SK-N-SH (cell line): ENCODE measurements at places on chromosomes 4 and X.

- DNase-seq = no peak
These were observed 100.2 kb downstream of the TSPAN7 start for GRCh38 chrX:38661561-38661960.

GRCh38 chrX:39730662-39731329, 367.0 kb downstream of the BCOR start:
- DNase-seq = peak; percentile 63

- no peak for DNase-seq
These were observed 49.5 kb downstream of the CLDN34 start for GRCh38 chrX:10016519-10017132.

GRCh38 chr4:181525634-181526033, 717.6 kb upstream of the TENM3 start:
- DNase-seq = no peak

DNA sequence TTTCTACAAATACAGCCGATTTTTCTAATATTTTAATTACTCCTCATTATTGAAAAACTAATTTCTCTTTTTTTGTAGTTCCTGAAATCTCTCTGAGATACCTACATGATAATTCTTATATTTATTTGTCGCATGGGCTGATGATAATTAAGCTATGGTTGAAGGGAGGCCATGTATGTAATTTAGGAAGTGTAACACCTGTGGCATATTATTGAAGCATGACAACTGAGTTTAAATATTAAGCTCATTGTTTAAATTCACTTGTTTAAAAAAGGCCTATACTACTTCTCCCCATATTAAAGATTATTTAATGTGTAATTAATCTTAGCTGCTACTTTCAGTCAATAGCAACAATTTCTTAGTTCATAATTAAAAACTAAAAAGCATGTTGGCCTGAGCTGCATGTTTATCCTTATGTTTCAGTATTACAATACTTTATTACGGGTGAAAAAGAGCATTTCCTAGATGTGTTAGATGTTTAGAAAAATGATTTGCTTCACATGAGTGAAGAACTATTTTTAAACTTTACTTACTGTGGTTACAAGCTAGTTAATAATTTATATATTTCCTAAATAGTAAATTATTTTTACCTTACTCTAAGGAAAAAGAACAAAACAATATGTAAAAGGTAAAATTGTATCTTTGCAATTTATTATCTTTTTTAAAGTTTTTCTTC, 122.4 kb downstream of the RAP1GDS1 start:
- no peak for DNase-seq

GRCh38 chr4:109967798-109968520, 55.3 kb downstream of the EGF start:
- DNase-seq = no peak

- no peak for DNase-seq
These were observed 322.3 kb downstream of the DHX15 start for GRCh38 chr4:24262084-24262483.

- no peak for DNase-seq
These were observed 58.8 kb downstream of the CLDN34 start for GRCh38 chrX:10025742-10026493.

- DNase-seq = no peak
These were observed 1166.3 kb upstream of the PCDH7 start for GRCh38 chr4:29553846-29554245.

DNA sequence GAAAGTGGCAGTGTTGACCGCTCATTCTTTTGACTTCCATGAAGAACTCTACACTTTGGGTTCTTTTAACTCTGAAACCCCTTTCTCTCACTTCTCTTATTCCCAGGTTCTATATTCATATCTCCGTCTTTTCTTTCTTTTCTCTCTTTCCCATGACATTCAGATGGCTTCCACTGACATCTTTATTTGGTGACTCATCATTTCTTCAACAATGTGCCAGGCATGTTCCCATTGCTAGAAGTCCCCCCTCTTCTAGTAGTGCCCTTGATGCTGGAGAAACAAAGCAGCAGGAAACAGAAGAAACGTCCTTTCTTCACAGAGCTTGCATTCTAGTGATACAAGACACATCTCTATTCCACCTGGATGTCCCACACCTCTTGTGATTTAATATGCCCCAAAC, 33.3 kb downstream of the PKD2 start:
- DNase-seq = no peak

- DNase-seq = no peak
These were observed 151.9 kb upstream of the DIPK2B start for GRCh38 chrX:45352611-45353010.

- no peak for DNase-seq
These were observed 824 bp upstream of the HMGB3 start for GRCh38 chrX:150982235-150982787.

DNA sequence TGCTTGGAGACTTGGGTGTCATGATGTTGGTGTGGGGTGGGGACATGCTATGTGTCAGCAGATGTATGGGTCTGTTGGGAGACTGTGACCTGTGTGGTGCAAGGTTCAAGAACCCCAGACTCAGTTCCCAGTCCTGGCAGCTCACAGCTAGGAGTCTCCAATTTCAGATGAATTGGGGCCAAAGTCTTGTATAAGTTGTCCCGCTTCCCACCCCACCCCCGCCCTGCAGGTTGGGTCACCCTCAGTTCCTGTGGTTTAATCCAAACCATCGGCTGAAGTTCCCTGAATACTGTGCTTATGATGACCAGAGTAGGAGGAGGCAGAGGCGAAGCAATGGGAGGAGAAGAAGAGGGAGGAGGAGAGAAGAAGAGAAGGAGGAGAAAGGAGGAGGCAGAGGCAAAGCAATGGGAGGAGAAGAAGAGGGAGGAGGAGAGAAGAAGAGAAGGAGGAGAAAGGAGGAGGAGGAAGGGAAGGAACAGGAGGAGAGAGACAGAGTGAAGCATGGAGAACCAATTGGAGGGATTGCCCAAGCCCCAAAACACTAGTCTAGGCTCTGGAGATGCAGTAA, 112.6 kb downstream of the EFNB1 start:
- DNase-seq = no peak

GRCh38 chr4:40555176-40555900, 74.3 kb downstream of the RBM47 start:
- DNase-seq = no peak

DNA sequence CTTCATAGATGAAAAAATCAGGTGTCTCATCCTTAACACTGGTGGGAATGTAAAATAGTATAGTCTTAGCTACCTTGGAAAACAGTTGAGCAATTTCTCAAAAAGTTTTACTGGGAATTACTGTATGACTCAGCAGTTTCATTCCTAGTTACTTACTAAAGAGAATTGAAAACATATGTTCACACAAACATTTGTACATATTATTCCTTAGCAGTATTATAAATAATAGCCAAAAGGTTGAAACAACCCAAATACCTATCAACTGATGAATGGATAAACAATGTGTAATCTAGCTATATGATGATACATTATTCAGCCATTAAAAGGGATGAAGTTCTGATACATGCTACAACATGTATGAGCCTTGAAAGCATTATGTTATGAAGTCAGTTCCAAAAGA, 41.7 kb downstream of the RBM46 start:
- no peak for DNase-seq

GRCh38 chr4:14835708-14836425, 166.4 kb upstream of the CPEB2 start:
- DNase-seq = no peak

GRCh38 chr4:11839889-11840288, 411.2 kb upstream of the HS3ST1 start:
- no peak for DNase-seq

GRCh38 chr4:124974152-124974551, 261.6 kb upstream of the ANKRD50 start:
- DNase-seq = no peak

DNA sequence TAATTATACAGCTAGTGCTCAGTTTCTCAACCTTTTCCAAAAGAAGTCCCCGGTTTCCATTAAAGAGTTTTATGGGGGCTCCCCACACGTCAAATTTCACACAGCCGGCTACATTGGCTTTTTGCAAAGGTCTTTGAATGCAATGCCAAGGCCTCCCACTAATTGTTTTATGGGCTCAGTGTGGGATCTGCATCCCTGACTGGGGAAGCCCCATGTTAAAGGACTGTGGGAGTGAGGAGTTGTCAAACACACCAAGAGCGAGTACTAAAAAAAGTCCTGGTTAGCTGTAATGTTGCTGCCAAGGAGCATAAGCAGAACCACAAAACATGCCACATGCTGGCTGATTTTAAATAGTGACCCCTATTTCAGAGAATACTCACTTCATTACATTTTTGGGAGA, 162.6 kb downstream of the BMPR1B start:
- DNase-seq = no peak

DNA sequence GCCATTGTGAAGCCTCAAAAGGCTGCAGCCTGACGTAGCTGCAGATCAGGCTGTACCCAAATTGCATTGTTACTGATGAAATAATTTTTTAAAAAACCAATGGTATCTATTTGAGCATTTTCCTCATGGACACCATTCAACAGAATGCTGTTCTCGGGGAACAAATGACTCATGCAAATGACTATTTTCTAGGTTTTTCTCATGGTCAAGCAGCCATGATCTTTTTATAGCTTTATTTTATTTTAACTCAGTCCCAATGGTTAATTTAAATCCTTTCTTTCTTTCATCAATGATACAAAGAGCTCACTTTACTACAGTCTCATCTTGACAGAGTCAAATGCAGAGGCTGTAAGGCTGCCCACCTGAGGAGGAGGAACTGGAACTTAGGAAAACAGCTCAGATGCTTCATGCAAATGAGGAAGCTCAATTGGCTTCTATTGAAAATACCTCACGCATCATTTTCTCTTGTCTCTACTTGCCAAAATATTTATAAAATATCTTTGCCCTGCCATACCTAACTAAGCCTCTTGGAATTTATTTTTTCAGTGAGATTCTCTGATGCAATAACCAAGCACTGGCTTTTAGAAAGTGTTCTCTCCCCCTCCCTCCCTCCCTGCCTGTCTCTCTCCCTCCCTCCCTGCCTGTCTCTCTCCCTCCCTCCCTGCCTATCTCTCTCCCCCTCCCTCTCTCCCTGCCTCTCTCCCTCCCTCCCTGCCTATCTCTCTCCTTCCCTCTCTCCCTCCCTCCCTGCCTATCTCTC, 81.0 kb downstream of the SORBS2 start:
- no peak for DNase-seq

DNA sequence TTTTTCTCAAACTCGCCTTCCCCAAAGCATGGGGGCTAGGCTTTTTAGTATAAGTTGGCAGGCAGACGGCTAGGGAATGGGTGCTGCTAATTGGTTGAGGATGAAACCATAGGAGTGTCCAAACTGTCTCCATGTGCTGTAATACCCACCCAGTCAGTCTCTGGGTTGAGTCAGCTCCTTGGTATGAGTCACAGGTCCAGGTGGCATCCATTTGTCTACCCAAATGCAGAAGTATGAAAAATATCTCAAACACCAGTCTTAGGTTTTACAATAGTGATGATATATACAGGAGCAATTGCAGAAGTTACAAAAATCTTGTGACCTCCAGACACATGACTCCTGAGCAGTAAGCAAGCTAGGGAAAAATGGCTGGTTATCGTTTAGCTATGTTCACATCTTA, 27.4 kb upstream of the CCSER1 start:
- DNase-seq = no peak

- DNase-seq = no peak
These were observed 19.4 kb downstream of the TET2 start for GRCh38 chr4:105166066-105166465.

GRCh38 chrX:46408553-46409407, 136.4 kb downstream of the ZNF674 start:
- peak; percentile 57 for DNase-seq

GRCh38 chr4:104294811-104295210, 199.9 kb downstream of the CXXC4 start:
- DNase-seq = no peak

DNA sequence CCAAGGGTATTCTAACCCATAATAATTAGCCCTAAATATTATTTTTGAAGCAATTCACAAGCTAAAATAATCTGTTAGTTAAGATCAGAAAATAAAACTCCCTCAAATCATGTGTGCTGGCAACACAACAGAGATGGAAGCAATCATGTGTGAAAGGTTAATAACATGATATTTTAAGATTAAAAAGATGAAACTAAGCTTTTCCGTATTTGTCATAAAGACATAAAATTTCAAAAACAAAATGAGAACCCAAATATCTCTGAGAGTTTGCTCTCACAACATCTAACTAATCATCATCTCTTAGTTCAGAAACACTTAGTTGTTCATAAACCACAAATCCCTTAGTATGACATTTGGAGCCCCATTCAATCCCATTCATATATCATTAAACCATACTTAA, 749.1 kb downstream of the CCSER1 start:
- DNase-seq = no peak

- no peak for DNase-seq
These were observed 17.1 kb upstream of the TMEM150C start for GRCh38 chr4:82578935-82579334.

- no peak for DNase-seq
These were observed 122.7 kb downstream of the SPOCK3 start for GRCh38 chr4:167111622-167112021.

DNA sequence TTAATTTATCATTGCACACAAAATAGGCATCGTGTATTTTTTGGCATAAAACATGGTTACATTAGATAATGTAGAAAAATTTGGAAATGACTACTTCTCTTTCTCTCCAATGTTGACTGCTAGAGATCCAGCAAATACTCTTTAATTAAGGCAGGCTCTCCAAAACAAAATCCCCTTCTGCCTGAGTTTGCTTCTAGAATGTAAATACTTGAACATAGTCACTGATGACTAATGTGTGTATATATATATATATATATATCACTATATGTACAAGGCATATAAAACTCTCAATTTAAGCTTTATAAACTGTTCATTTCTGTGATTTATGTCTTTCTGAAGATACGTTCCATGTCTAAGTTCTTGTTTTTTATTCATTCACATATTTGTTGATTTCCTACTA, 67.2 kb upstream of the CAMK2D start:
- DNase-seq = no peak

GRCh38 chrX:111519215-111519614, 7.8 kb downstream of the SERTM2 start:
- peak; percentile 22 for DNase-seq

- DNase-seq = no peak
These were observed 128.4 kb downstream of the AGTR2 start for GRCh38 chrX:116298956-116299355.

GRCh38 chr4:5883916-5884315, 9.0 kb downstream of the CRMP1 start:
- DNase-seq = no peak

GRCh38 chrX:131270080-131270479, 19.0 kb downstream of the IGSF1 start:
- DNase-seq = no peak

- DNase-seq = no peak
These were observed 52.3 kb upstream of the PDLIM3 start for GRCh38 chr4:185587427-185588161.

- DNase-seq = no peak
These were observed 23.1 kb upstream of the TMEM150C start for GRCh38 chr4:82584931-82585330.

GRCh38 chr4:46908148-46908547, 897 bp downstream of the COX7B2 start:
- DNase-seq = no peak
